ENCODE measurements at places on chromosomes 1 and 21. TPM values are rescaled to one million over a fixed set of nuclear protein-coding genes. Genes with fewer than 3 reads are reported as not detected.

DNA sequence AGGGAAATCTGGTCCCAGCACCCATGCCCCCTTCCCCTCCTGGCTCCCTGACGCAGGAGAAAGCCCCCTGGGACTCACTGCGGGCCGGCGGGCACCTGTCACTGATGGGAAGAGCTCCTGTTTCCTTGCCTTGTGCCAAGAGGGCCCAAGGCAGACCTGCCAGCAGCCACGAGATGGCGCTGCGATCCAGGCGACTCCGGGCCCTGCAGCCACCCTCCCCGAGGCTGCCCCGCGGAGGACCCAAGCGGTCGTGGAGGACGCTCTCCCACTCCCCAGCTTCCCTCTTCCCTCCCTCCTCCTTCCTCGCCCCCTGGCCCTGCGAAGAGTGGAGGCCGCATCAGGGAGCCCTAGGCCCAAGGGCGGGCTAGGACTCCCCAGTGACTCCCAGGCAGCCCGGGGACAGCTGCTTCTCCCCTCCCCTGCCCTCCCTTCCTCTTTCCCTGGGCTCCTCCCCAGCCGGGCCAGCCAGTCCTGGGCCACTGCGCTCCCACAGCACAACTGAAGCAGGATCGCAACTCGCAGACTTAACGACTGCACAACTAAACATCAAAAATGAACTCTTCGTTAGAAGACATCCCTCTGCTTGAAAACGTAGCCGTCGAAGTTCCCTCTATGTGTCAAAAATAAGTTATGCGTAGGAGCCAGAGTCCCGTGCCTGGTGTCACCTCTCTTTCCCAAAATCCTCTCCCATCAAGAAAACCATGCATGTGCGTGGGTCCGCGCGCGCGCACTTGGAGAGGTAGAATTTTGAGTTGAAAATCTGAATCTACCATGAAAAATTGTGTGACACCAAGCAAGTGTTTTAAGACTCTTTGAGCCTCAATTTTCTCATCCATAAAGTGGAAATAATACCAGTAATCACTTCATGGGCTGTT, 34.2 kb downstream of the BATF3 start:
- H3K27ac ChIP-seq = no peak overlapping the region
- H3K36me3 ChIP-seq = no peaks in the 10 kb centered on the region
- H3K27me3 ChIP-seq = no peaks in the 10 kb centered on the region
- no peaks in the 10 kb centered on the region for H3K4me1 ChIP-seq
- DNase-seq = peak; percentile 85
- peak overlapping the region; percentile 51 for H3K4me3 ChIP-seq

DNA sequence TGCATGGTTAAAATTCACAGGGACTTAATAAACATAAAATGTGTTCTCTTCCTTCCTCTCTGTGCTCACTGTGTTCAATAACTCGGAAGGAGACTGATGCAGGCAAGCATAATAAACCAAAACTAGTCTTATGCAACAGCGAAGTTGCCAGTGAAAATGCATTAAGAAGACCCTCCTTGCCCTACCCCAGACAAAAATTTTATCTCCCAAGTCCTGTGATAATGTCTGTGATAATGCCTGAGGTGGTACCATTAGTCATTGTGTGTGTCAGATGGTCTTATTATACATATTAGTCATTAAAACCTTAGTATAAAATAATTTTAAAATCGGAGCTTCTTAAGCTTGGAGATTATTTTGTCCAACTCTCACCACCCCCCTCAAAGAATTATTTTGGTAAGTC, 97.8 kb downstream of the NGF start:
- no peaks in the 10 kb centered on the region for H3K27me3 ChIP-seq
- no peak overlapping the region for H3K27ac ChIP-seq
- DNase-seq = no peak
- no peak overlapping the region for H3K4me3 ChIP-seq

DNA sequence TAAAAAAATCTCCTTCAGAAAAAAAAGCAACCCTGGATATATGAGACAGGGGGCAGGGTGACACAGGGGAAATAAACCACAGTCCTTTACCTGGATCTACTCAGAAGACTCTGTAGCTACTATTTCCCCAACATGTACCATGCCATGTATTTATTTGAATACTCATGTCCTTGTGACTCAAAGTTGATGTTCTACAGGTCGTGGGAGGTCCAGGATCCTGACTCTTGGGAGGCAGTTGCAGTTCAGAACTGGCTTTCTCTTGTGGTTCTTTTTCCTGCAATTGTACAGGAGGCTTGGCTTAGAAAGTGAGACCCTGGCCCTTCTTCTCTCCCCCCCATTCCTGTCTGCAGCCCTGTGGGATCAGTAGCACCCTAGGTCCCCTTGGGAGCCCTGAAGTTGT, 5.8 kb upstream of the IL24 start:
- H3K4me1 ChIP-seq = peaks cover 23% of the 10 kb centered on the region
- no peaks in the 10 kb centered on the region for H3K27me3 ChIP-seq
- H3K4me3 ChIP-seq = no peak overlapping the region
- H3K36me3 ChIP-seq = no peaks in the 10 kb centered on the region
- no peak overlapping the region for H3K27ac ChIP-seq
- DNase-seq = no peak

- no peak for DNase-seq
- H3K36me3 ChIP-seq = peaks cover 11% of the 10 kb centered on the region
- H3K27ac ChIP-seq = no peak overlapping the region
- no peak overlapping the region for H3K4me3 ChIP-seq
Observed at GRCh38 chr1:198300451-198300850, 143.7 kb downstream of the NEK7 start.

GRCh38 chr1:115266729-115267421, 71.2 kb downstream of the NGF start:
- no peaks in the 10 kb centered on the region for H3K36me3 ChIP-seq
- no peak overlapping the region for H3K4me3 ChIP-seq
- no peaks in the 10 kb centered on the region for H3K4me1 ChIP-seq
- no peak overlapping the region for H3K27ac ChIP-seq
- no peak for DNase-seq

SPATA17 gene
- total RNA-seq = not detected

- no peaks in the 10 kb centered on the region for H3K4me1 ChIP-seq
- no peaks in the 10 kb centered on the region for H3K27me3 ChIP-seq
Observed at GRCh38 chr1:172167796-172168596, 252.5 kb upstream of the C1orf105 start.

DNA sequence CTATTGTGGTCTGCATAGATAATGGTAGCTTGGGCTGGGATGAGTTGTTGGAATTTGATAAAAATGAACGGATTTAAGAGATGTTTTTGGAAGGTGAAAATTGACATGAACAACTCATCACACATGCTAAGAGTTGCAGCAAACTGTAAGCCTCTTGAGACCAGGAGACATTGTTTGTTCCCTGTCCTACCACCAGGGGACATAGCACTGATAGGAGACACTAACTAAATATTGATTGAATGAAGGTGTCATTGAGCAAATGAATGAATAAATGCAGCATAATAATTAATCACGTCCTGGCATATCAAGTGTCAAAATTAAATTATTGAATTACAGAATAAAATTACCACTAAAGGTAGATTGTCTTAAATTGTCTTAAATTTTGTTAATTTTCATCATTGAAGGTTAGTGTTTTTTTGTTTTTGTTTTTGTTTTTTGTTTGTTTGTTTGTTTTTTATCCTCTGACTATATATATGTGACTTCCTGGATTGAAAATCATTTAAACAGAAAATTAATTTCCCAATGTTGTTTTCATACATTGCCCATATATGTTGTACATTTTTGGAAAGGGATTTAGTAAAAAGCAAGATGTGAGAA, 285.3 kb upstream of the C1orf105 start:
- H3K36me3 ChIP-seq = no peaks in the 10 kb centered on the region
- H3K27me3 ChIP-seq = no peaks in the 10 kb centered on the region
- peak; percentile 14 for DNase-seq
- no peak overlapping the region for H3K27ac ChIP-seq
- no peak overlapping the region for H3K4me3 ChIP-seq
